ENCODE measurements at places on chromosomes 1 and 21.
A peak's percentile ranks its signal among the peaks of the same experiment; 100 is the strongest.

DNA sequence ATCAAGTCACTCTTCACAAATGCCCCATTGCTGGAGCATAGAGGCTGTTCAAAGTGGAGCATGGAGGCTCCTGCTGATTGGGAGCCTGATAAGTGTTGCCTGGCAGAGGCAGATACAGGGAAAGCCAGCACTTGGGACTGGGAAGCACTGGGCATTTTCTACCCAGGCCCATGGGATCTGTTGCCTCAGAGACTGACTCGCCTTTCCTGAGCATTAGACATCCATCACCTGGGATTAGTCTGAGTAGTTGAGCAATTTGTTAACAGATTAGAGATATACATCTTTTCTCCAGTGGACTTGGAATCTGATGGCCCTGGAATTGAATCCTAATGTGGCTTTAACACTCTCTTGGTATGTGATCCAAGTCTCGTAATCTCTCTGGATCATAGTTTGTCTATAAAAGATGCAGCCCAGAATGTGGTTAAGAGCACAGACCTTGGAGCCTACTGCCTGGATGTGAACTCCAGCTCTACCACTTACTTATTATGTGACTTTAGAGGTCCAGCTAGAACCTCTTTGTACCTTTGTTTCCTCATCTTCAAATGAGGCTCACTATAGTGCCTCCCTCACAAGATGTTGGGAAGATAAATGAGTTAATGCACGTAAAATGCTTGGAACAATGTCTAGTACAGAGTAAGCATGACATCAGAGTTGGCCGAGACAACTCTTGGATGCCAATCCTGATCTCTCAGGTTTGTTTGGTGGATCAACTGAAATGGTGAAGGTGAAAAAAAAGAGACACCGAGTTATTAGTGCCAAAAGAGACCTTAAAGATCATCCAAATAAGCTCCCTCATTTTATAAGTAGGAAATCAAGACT is 38.3 kb upstream of the NRDC start:
- DNase-seq, result peak; percentile 65

DNA sequence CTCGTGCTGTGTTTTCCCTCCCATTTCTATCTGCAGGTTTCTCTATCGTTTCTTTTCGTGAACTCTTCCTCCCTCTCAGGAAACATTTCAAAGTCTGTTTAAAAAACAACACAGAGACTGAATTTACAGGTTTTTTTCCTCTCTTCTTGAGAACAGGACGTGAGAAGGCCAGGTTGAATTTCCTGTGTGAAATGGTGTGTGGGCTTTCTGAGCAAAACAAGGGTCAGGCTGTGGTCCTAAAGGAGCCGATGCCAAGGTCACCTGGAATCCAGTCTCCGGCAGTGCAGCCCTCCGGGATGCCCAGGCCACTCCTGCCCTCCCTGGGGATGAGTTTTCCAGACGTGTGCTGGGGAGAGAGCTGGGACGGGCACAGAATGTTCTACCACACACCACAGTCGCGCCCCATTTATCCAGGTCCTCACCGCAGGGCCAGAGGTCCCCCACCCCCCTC is 62.7 kb upstream of the RUNX3 start:
- DNase-seq, result no peak

DNA sequence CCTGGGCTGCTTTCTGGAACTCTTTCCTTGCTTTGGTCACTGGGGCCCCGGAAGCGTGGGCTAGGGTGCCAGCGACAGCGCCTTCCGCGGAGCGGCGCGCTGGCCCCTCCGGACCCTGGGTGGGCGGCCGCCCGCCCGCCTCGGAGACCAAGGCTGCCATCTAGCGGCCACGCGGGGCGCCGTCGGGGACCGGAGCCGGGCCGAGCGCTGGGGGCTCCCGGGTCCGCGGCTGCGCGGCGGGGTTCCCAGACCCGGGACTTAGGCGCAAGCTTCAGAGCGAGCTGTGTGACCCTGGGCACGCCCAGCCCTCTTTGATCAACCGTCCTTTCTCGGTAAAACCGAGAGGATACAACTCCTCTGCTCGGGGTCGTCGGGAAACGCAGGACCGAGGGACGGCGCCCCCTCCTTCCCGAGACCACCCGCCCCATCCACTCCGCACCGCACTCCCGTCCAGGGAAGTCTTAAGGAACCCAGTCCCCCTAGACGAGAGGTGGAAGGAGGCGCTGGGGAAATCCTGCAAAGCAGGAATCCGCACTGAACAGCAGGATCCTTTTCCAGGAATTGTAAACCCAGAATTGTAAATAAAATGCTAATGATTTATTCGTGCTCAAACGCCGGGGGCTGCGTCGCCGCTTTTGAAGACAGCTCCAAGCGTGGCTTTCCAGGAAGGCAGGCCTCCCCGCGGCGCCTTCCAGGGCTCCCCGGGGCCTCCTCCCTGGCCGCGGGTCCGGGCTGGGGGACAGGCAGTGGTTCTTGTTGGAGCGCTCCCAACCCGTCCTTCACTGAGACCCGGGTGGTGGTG is 41.2 kb downstream of the RRAGC start:
- DNase-seq, result no peak

DNA sequence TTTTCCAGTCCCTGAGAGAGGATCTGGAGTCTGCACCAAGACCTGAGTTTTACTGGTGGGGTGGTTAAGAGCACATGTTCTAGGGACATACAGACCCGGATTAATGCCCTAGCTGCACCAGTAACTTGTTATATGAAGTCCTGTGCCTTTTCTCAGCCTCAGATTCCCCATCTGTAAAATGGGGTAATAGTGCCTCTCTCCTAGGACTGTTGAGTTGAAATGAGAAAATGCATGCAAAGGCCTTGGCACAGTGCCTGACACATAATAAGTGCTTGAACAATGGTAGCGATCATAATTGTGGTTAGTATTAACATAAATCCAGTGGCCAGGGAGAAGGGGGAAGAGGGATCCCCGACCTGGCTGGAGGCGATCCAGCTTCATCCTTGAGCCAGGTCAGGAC is 12.3 kb downstream of the AHDC1 start:
- no peak for DNase-seq

DNA sequence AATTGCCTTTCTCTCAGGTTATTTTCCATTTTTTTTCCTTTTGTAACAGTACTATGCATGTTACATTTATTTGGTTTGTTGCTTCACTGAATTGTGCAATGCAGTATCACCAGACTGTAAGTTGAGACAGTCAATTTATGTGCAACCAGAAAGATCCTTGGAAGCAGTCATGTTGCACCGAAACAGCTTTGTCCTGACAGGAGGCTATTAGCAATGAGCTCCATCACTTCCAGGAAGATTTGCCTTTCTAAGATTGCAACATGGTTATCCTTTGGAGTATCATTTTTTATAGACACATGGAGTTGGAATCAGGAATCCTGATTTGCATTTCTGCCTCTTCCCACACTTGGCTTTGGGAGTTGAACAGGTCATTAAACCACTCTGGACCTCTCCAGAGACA is 84.5 kb upstream of the ST6GALNAC5 start:
- DNase-seq, result no peak

DNA sequence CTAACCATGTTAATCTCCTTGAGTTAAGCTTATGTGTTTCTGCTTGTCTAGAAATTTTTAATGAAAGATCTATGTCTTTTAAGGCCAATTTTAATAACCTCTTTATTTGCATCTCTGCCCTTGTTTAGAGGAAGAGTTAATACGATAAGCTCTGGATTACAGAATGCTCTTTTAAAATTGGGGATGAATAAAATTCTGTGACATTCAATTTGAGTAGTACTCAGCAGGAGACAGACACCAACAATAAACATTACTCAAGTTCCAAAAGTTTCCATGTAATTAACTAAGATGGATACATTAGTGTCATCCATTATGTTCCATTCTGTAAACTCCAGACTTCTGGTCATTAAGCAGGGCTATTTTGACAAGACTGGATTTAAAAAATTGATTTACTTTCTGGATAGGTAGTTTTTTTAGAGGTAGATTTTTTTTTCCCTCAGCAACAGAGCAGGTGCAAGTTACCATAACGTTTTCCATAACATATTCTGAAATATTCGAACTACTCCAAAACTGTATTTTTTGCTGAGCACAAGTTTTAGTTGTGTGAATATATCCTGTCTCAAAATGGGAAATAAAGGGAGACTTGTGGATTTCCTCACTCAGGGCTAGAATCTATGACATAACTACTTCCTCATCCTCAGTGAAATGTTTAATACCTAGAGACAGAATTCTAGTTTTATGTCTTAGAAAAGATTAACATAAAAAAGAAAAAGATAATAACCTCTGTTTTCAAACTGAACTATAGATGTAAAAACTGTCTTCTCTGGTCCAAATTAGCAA is 221.7 kb downstream of the NEGR1 start:
- no peak for DNase-seq

DNA sequence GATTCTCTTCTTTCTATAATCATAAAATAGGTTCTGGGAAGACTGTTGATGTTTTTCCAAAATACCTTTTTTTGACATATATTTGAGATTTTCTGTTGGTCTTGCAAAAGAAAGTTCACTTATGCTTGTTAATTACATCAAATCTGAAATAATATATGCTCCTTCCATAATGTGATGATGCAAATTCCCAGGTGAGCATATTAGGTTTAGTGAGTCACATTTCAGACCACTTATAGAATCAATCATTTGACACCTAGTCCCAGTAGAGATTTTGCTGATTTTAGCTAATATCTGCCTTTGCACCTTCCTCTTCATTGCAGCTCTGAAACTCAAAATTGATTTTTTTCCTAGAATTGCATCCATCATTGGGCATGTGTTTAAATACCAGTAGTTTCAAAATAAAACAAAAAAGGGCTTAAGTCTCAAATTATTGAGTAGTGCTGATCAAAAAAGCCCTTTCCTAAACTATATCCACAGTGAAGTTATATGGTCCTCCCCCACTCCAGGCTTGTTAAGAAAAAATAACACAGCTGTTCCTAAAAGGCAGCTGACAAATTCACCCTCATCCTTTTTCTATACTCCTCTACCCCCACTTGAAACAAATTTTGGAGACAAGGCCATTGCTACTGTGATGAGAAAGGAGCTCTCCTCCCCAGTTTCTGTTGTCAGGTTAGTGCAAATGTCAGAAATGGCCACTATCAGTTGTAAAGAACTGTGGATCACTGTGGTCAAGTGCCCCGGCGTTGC is 37.1 kb upstream of the KCNQ4 start:
- DNase-seq, result no peak

DNA sequence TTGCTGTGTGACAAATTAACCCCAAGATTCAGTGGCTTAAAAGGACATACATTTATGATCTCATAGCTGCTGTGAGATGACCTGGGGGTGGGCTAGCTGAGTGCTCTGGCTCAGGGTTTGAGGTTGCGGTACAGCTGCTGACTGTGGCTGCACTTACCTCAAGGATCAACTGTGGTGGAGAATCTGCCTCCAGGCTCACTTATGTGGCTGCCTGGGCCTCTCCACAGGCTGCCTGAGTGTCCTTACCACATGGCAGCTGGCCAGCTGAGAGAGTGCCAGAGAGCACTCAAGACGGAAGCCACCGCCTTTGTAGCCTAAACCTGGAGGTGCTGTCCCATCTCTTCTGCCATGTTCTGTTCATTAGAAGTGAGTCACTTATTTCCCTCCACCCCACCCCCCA is 5.7 kb downstream of the LRRC71 start:
- peak; percentile 82 for DNase-seq

DNA sequence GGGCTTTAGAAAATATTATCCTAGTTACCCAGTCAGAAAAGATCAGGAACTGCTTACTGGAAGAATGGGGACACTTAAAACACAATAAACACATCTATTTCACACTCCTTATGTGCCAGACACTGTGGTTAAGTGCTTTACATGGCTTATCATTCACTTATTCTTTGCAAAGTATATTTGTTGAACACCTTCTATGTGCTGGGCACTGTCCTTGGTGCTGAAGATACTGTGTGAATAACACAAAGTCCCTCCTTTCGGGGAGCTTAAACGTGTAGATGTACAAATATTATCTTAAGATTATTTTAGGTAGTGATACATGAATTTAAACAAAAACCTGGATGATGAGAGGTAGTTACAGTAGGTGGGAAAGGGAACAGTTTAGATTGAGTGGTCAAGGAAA is 169.3 kb downstream of the ST6GALNAC5 start:
- DNase-seq, result peak; percentile 35

DNA sequence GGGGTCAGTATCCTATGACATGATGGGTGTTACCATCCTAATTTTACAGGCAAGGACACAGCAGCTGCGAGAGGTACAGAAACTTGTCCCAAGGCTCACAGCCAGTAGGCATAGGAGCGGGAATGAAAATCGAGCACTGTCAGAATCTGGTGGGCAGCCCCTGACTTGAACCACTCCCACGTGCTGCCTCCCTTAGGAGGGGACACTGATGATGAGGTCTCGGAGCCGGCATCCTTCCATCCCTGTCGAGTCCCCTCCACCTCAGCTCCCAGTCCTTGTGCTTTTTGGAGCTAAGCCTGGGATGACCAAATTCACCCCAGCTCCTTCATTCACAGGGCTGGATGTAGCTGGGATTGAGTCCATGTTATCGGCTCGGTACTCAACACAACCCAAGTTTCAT is 49.0 kb downstream of the B3GALT5 start:
- no peak for DNase-seq

Data from HFFc6 (cell line).